HuH-7.5 (cell line): ENCODE measurements at places on chromosomes 3 and 15.

GRCh38 chr3:168583977-168584376 is 488.3 kb upstream of the GOLIM4 start:
- no peak for DNase-seq

- DNase-seq, result peak; percentile 19
Observed at GRCh38 chr3:46719044-46719565, 1.4 kb upstream of the PRSS50 start.

- DNase-seq, result no peak
Observed at GRCh38 chr15:98076021-98076816, 115.7 kb downstream of the ARRDC4 start.

DNA sequence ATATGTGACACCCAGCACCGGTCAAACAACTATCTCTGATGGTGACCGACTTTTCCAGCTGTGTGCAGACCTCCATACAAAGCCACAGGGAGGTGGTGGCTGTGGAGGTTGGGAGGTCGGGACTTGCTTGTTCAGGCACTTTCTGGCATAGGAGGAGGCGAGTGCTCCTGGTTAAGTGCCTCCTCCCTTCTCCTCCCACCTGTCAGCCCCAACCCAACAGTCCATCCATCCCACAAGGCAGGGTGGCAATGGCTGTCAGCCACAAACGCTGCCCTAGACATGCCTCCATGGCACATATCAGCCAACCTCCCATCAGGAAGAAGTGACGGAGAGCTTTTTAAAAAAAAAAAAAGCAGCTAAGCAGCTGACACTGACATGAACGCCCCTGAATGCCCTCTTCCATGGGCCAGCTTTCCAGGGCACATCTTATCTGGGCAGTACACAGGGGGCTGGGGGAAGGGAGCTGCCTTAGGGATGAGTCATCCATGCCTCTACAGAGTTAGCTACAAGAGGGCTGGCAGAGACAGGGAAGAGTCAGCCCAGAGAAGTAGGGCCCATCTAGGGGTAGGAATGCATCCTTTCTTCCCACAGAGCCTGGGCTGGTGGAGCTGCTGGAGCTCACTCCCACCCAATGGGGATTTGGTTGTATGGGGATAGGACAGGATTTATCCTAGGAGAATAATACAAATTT is 41.2 kb downstream of the CCDC12 start:
- peak; percentile 71 for DNase-seq

DNA sequence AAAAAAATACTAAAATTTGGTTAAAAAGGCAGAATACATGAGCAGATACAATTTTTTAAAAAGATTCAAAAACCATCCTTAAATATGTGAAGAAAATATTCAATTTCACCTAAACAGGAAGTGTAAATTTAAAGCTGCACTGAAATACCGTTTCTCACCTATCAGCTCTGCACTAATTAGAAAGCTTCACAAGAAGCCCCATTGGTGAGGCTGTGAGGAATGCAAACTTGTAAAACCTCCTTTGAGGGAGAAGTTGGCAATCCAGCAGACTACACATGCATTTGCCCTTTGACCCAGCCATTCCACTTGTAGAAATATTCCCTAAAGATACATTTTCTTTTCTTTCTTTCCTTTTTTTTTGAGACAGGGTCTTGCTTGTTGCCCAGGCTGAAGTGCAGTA is 18.8 kb downstream of the BLM start:
- no peak for DNase-seq

GRCh38 chr15:80838666-80839065 is 59.5 kb downstream of the CEMIP start:
- DNase-seq, result no peak

DNA sequence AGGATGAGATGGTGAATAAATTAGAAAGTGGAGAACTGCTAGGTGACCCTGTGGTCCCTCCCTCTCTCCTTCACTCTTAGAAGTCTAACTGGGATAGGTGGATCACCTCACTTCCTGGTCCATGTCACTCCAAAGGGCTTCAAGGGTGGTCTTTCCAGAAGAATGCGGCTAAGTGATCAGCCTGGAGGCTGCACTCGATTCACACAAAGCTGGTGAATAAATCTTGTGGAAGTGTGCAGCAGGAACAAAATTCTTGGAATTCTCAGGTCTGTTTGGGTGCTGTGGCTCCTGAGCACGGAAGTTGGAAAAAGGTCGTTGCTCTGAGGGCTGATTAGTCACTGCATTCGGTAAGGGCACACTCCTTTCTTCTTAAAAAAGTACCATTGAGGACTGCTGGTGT is 46.3 kb downstream of the GASK1A start:
- no peak for DNase-seq

DNA sequence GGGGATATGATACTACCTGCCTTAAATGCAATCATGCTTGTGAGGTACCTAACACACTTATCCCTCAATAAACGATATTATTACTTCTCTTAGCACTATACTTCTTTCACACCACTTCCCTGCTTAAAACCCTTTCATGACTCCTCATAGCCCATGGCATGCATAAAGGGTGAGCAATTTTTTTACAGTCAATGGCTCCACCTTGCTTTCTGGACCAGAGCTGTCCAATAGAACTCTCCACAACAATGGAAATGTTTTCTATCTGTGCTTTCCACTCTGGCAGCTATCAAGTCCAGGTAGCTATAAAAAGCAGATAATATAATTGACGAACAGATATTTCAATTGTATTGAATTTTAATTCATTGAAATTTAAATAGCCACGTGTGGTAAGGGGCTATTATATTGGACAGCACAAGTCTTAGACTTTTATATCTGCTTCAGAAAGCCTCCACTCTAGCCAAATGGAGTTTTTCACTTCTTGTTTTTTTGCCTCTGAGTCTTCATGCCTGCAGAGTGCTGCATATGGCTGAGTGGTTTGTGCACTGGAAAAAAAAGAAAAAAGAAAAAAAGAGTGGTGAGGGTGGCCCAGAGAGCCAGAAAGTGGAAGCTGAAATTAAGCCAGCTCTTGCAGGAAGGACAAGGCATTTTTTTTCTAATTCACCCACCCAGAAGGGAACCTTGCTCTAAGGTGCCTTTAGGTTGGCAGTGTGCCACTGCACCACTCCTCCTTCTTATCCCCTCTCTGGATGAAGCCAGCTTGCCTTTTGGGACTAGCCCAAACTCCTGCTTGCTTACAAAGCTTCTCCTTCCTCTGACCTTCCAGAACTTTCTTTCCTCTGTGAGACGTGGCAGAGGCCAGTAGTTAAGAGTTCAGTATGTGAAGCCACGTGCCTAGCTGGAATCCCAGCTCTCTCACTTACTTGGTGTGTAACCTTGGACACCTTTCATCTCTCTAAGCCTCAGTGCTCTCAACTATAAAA is 239.0 kb upstream of the LRTM1 start:
- no peak for DNase-seq
